ENCODE measurements at places on chromosomes 16 and 17.

- DNase-seq, result no peak
Observed at GRCh38 chr17:56972111-56972730, 5.7 kb upstream of the SCPEP1 start.

DNA sequence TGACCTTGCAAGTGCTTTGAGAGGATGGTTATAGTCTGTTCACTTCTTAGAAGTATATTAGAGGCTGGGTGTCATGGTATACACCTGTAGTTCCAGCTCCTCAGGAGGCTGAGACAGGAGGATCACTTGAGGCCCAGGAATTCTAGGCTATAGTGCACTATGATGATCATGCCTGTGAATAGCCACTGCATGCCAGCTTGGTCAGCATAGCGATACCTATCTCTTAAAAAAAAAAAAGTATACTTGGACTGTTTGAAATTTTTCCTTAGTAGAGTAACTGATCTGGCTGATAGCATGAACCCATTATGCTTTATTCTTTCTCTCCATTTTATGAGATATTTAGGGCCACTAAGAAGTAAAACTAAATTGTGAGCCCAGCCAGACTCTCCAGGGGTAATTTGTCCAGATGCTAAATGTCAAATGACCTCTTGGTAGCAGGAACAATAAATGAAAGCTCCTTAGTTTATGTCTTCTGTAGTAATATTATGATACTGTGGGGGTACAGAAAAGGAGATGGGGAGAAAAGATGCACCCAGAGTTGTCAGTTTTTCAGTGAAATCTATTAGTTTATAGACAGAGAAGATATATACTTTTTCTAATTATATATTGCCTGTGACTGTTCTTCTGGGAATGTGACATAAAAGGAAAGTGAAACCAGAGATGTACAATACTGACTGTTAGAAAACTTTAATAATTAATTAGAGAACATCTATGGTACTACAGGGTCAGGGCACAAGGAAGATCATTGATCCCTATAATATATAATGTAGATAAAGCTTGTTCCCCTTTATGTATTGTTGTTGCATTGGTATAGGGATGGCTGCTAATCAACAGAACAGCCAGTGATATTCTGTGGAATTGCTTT, 335.3 kb upstream of the TBX2 start:
- DNase-seq, result peak; percentile 5

DNA sequence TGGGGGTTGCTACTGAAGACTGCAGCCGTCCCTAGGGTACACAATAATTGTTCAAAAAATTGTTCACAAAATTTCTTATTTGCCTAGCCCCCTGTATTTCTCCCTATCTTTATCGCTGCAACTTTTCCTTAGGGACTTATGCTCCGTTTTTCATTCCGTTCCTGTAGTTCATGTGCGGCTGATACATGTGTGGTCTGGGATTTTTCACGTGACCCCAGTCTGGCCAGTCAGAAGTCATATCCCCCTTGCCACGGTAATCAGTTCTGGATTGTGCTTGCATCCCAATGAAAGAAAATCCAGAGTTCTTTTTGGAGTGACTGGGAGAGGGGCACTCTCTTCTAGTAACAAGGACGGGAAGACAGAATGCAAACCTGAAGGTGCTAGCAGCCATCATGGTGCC, 610.7 kb upstream of the C16orf82 start:
- no peak for DNase-seq

DNA sequence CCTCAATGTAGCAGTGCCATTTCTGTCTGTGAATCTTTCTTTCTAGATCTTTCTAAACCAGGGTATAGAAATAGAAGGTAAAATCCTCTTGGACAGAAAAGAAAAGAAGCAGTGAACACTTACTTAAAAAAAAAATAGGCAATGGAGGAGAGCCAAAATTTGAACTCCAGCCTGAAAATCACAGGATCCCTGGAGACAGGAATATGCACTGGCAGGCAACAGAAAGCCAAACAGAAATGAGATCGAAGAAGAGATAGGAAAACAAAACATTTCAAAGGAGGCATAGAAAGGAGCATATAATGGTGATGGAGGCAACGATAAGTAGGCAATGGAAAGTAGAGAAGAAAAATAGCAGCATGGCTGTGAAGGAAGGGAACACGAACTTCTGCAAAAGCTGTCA, 253.7 kb upstream of the HSBP1 start:
- DNase-seq, result no peak

- DNase-seq, result no peak
Observed at GRCh38 chr17:57415751-57416207, 159.5 kb downstream of the MSI2 start.

DNA sequence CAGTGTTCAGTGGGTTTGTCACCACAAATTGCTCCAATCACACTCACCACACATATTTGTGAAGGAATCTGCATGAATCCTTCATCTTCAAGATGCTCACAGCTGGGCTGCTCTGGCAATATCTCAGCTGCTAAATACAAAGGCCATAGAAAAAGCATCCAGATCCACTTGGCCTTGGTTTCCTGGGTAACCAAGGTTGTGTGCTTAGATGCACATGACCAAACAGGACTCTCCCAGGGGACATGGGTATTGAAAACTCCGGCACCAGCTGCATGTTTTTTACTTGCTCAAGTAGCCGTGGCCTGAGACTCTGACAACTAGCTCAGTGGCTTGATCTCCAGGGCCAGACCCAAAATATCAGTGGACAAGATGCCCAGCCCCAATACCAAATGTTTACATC, 131.3 kb downstream of the CBLN1 start:
- no peak for DNase-seq

DNA sequence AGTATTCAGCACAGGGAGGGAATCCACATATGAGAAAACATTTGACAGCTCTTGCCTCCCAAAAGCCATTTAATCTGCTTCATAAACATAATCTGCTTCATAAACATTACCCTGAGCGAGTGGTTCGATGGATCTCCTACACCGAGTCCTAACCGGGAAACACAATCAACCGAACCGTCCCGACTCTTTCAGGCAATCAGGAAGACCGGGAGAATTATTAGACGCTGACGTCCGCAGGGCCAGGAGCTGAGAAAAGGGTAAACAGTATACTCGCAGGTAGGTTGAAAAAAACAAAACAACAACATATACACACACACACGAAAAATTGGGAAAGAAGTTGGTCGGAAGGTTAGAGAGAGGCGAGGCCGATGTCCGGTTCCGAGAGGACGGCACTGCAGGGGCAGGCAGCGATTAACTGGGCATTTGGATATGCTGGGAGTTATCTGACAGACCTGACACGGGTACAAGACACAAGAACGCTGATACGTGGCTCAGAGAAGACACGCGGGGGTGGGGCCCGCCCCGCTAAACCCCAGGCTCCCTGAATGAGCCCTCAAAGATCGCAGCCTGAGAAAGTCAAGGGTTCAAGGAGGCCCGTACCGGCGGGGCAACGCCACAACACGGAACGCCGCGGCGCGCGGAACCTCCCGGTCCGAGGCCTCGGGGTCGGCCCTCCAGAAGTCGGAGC, 585 bp downstream of the AP1G1 start:
- DNase-seq, result no peak

DNA sequence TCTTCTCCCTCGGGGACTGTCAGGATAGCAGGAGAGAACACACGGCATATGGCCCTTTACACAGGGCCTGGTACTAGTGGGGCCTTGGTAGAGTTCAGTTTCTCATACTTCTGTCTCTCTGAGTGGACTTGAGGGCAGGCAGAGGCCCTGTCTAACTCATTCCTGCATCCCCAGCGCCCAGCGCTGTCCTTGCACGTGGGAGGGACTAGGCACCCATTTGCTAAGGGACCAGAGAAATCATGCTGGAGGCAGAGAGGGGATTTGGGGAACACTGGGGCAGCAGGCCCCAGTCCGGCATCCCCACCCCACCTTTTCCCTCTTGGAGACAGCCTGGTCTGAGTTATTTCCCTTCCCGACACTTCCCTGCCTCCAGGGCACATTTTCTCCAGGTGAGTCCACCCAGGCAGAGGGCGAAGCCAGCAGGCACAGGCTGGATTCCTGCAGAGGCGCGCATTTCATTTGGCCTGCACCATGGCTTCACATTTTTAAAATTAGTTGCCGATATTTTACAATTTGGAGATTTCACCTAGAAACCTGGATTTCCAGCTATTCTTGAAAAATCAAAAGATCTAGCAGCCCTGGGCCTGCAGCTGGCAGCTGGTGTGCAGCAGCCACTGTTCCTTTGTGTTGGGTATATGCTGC, 9.7 kb upstream of the NKD1 start:
- no peak for DNase-seq

GRCh38 chr17:65163990-65164495, 26.9 kb downstream of the RGS9 start:
- no peak for DNase-seq

- DNase-seq, result no peak
Observed at GRCh38 chr17:43171586-43172487, 823 bp downstream of the NBR1 start.

- no peak for DNase-seq
Observed at GRCh38 chr17:50067996-50068395, 12.1 kb downstream of the ITGA3 start.

- DNase-seq, result no peak
Observed at GRCh38 chr16:49701789-49702494, 154.0 kb downstream of the ZNF423 start.

DNA sequence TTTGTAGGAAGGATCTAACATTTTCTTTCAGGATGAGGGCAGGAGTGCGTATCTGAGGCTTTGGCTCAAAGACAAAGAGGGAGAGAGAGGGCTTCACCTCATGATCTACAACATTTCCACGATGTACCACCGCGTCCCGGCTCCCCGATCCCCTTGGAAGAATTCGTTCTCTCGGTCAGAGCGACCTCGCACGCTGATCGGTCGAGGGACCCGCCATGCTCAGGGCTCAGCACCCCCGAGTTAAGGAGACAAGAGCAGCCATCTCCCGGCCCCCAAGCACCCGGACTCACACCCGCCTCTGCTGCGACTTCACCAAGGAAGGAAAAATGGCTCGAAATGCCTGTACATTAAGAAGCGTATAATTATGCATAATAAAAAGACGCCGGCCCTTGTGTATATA, 89.5 kb upstream of the RPL38 start:
- no peak for DNase-seq

- no peak for DNase-seq
Observed at GRCh38 chr17:45384047-45384788, 48.5 kb downstream of the ARHGAP27 start.

DNA sequence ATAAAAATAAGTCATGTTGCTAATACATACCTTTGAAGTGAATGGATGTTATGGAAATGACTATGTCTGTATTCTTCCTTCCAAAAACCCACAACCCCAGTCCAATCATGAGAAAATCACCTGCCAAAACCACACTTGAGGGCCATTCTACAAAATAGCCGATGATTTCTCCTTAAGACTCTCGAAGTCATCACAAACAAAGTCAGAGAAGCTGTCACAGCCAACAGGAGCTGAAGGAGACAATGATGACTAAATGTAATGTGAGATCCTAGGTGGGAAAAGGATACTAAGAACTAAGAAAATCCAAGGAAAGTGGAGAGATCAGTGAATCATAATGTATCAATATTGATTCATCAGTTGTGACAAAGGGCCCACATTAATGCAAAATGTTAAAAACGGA, 432.9 kb upstream of the DYNLRB2 start:
- DNase-seq, result no peak

DNA sequence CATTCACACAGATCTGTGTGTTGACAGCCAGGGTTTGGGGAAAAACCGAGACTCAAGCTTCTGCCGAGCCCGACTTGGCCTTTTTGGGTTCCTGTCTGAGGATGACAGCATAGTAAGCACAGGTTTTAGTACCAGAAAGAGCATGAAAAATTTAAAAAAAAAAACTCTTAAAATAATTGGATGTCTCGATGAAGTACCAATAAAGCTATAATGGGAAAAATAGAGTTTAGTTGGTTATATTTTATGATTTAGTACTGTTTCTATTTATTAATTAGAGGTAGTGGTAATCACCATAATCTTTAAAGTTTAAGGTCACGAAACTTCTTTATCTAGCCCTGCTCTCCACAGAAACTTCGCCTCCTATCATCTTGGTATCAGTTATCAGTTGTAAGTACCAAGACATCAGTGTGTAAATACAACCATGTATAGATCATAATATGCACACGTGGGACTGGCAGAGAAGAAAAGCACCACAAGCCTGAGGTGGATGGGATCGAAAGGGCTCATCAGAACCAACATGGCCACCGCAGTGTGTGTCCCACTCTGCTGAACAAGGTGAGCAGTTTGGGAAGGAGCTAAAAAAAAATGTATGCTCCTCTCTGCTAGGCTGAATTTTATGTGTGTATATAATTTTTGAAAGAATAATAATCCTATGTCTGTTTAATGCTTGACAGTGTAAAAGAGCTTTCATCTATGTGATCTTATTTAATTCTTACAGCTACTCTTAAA, 14.4 kb upstream of the EEF2K start:
- DNase-seq, result no peak

- no peak for DNase-seq
Observed at GRCh38 chr16:89672177-89672941, 14.1 kb upstream of the CDK10 start.

- DNase-seq, result no peak
Observed at GRCh38 chr17:17774009-17774881, 62.5 kb downstream of the SREBF1 start.

DNA sequence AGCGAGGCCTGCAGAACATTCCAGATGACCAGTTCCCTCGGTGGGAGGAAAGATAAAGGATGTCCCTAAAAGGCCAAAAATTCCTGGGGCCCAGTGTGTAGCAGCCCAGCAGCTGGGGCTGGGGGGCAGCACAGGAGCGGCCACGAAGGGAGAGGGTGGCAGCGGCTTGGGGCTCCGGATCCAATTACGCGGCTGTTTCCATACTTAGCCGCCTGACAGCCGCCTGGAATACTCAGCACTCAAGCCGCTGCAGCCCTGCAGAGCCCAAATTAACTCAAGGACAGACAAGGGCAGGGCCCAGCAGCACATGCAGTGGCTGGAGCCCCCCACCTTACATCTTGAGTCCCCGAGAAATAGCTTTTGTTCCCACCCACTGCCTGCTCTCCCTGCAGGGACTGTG, 1.3 kb downstream of the SRL start:
- DNase-seq, result no peak

DNA sequence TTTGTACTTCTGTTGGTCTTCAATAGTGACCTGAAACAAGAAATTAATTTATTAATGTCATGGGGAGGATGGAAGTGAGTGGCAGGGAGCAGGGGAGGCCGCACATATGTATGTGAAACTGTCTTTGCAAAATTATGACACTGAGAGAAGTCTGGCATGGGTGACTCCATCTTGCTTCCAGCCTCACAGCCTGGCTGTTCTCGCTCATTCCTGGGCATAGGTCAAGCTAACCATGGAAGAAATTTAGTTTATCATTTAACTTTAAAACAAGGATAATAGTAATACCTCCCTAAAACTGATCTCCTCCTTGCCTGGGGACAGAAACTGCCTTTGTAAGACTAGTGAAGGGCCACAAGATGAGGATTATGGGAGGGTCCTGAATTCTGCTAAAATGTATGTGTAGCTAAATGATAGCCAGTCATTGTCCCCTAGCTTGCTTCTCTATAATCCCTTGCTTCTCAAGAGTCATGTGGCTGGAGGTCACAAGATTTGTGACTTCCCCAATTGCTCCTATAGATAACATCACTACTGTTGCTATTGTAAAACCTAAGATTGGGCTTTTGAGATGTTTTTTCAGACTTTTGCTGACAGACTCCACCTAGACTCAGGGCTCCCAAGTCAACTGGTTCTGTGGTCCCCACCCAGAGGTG, 126.0 kb downstream of the HS3ST3A1 start:
- no peak for DNase-seq

- DNase-seq, result no peak
Observed at GRCh38 chr16:48556913-48557351, 53.0 kb downstream of the N4BP1 start.

GRCh38 chr17:65158622-65159021, 21.5 kb downstream of the RGS9 start:
- no peak for DNase-seq

GRCh38 chr17:3981455-3981854, 17.2 kb upstream of the ATP2A3 start:
- DNase-seq, result no peak

Data from GM18507 (cell line).